T-helper 2 cell treated with Interferon-gamma antibody and Interleukin-4, amounts not matched to agents 5 μg/mL and 100 μg/mL, for 36 hours (primary cell): ENCODE measurements at places on chromosomes 5 and 9.
A peak's percentile ranks its signal among the peaks of the same experiment; 100 is the strongest.

DNA sequence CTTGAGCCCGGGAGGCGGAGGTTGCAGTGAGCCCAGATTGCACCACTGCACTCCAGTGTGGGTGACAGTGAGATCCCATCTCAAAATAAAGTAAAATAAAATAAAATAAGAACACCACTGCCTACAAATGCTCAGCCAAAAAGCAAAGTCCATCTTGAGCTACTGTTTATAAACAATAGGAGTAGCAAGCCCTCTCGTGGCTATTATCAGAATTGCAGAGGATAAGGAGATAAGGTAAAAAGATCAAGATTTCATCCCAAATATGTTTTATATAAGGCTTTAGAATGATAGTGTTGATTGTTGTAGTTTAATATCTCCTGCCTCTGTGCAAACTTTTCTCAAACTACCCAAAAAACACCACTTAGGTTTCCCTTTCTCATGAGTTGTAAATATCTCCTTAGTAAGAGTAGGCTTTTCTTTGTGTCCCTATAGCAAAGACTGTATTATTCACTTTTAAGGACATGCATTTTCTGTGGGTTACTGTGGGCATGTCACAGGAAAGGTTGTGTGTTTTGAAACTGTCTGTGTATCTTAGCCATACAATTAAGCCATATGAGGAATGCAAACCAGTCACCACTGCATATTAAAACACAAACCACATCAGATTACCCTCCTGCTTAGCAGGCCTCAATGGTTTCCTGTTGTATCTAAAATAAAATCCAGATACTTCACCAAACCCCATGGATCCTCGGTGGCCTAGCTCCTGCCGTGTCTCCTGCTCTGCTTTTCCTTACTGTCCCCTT lies 31.8 kb upstream of the CKS2 start:
- H3K4me1 ChIP-seq: peaks cover 21% of the 10 kb centered on the region
- peaks cover 3% of the 10 kb centered on the region for H3K36me3 ChIP-seq
- H3K4me3 ChIP-seq: peak overlapping the region; percentile 12
- no peak for DNase-seq
- H3K27ac ChIP-seq: no peak overlapping the region

DNA sequence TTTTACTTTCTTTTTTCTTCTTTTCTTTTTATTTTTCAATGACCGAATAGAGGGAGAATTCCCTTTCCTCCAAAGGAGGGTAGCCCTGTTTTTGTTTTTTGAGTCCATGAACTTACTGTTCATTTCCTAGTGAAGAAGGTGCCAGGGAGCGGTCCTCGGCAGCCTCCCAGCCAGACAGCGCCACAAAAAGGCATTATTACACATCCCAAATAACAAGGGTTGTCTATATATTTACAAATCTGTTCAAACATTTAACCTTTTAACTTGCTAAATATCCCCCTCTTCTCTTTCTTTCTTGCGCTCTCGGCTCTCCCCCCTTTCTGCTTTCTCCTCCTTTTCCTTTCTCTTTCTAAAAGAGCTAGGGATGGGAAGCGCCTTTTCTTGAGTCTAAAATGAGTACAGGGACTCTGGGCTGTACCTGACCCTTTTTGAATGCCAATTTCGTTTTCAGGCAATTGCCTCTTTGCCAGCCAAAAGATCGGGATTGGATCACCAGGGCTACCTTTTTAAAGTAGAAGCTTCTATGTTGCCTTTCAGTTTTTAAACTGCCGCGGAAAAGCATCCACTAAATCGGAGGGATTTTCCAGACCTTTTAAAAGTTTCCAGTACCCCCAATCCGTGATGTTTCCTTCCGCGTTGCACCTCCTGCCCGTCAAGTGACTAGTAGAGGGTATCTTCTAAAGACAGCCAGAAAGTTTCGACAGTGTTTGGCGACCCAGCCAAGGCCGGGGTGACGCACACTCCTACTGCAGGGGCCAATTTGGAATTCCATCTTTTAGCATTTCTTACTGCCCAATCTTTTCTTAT lies 125.6 kb downstream of the TMEM161B start:
- peaks cover 25% of the 10 kb centered on the region for H3K27me3 ChIP-seq
- no peak overlapping the region for H3K27ac ChIP-seq
- DNase-seq: no peak
- peaks cover 11% of the 10 kb centered on the region for H3K4me1 ChIP-seq
- no peak overlapping the region for H3K4me3 ChIP-seq

DNA sequence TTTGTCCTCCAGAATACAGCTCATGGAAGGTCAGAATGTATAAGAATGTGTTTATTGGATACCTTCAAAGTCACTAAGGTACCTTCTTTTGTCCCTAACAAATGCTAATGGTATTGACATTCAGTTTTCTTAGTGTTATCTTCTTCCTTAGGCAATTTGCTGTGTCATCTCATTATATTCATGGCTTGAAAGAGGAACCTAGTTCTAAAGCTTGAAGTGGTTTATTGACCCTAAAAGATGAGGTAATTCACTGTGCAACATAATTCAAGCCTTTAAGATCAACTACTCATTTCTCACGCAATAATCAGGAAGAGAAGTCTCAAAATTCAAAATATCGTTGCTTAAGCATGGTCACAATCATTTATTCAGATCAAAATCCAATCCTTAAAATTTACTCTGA lies 342.7 kb upstream of the RIOK2 start:
- no peak for DNase-seq
- no peak overlapping the region for H3K4me3 ChIP-seq
- no peak overlapping the region for H3K27ac ChIP-seq
- H3K36me3 ChIP-seq: no peaks in the 10 kb centered on the region
- no peaks in the 10 kb centered on the region for H3K27me3 ChIP-seq

DNA sequence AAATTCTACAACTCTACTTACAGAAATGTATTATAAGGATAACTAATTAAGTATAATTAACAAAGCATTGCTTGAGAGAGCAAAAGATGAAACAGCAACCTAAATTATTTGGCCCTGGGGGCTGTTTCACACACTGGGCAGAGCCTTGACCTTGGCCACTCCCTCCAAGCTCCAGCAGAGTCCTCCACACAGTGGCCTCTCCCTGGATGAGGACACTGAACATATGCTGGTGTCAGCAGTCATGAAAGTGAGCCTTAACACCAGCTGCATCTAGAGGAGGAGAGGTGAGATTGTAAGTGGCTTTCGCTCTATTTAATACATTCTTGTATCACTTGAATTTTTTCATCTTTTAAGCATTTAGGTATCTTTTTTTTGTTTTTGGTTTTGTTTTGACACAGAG lies 23.3 kb upstream of the ZDHHC12 start:
- no peaks in the 10 kb centered on the region for H3K4me1 ChIP-seq
- no peak overlapping the region for H3K4me3 ChIP-seq
- no peak for DNase-seq
- no peaks in the 10 kb centered on the region for H3K36me3 ChIP-seq
- H3K27me3 ChIP-seq: no peaks in the 10 kb centered on the region

- H3K27ac ChIP-seq: no peak overlapping the region
- H3K4me1 ChIP-seq: no peaks in the 10 kb centered on the region
- no peaks in the 10 kb centered on the region for H3K36me3 ChIP-seq
- H3K27me3 ChIP-seq: peaks cover 3% of the 10 kb centered on the region
- H3K4me3 ChIP-seq: no peak overlapping the region
Observed at GRCh38 chr9:88646539-88647300, 111.7 kb downstream of the NXNL2 start.

- H3K4me1 ChIP-seq: no peaks in the 10 kb centered on the region
- H3K36me3 ChIP-seq: no peaks in the 10 kb centered on the region
- no peak for DNase-seq
- no peak overlapping the region for H3K4me3 ChIP-seq
Observed at GRCh38 chr5:147400126-147400809, 109.6 kb downstream of the DPYSL3 start.
